Fibroblast of skin of abdomen (primary cell): ENCODE measurements at places on chromosomes 4 and X.

DNA sequence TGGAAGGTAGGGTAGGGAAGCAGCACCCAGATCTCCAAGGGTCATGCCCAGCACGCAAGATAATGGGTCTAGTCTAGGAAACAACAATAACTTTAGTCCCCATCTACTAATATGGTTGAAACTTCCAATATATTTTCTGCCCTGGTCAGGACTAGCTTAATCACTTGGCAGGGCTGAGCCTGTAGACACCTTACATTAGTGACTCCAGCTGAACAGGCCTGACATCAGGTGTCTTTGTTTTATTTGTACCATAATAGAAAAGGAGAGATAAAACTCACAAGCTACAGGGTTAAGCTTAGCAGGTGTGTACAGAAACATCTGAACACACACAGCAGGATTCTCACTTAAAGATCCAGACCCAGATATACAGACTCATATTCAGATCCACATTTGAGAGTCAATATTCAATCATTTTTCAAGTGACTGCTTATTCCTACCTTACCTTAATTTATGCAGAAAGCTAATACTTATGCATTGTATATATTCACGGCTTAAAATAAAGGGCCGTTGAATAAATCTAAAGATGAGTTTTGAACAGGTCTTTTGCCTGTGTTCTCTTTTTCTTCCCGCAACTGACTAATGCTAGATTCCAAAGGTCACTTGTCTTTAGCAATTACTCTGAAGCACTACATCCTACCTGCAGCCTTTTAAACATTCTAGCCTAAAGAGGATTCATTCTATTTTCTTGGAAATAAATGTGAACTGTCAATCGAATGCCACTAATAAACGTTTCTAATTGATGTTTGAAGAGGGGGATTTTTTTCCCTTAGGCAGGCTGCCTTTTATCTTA lies 745.3 kb downstream of the RPA4 start:
- no peak for DNase-seq

DNA sequence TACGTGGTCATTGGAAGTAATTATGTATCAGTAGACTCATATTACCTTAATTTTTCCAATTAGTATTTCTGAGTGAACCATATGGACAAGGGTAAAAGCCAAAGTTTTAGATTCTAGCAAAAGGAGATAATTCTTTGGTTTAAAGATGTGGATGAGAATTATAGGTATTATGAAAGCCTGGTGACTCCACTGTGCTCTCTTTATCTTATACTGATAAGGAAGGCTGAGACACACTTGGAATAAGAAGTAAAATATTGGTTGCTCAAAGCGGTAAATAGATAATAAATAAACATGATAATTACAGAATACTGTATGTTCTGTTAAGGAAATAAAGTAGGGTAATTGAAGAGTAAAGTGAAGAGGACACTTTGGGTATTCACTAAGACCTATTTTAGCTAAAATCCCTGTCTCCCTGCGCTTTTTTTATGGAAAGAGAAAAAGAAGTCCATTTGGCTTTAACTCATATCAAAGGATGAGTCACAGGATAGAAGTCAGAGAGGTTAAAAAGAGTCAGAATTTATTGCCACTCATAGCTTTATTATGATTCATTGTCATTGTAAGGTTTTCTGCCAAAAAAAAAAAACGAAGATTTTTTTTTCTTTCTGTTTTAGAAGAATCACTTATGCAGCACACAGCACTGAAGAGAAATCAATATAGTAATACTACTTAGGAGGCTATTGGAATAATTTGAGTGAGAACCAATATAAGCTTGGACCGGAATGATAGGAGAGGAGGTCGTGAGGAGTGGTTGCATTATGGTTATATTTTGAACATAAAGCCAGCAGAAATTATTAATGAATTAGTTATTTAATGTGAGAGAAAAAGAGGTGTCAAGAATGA lies 2463.1 kb downstream of the ARAP2 start:
- peak; percentile 77 for DNase-seq

DNA sequence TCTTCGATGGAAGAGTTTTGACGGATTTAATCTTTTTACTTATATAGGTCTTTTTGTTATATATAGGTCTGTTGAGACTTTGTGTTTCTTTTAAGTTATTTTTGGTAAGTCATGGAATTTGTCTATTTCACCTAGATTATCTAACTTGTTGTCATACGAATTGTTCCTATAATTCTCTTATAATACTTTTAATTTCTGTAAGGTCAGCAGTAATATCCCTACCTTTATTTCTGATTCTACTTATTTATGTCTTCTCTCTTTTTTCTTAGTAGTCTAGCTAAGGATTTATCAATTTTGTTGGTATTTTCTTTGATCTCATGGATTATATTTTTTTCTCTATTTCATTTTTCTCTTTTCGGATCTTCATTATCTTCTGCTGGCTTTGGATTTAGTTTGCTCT lies 11.6 kb downstream of the SAP30 start:
- DNase-seq: no peak

- no peak for DNase-seq
Observed at GRCh38 chrX:70029863-70030262, 19.9 kb downstream of the AWAT2 start.

DNA sequence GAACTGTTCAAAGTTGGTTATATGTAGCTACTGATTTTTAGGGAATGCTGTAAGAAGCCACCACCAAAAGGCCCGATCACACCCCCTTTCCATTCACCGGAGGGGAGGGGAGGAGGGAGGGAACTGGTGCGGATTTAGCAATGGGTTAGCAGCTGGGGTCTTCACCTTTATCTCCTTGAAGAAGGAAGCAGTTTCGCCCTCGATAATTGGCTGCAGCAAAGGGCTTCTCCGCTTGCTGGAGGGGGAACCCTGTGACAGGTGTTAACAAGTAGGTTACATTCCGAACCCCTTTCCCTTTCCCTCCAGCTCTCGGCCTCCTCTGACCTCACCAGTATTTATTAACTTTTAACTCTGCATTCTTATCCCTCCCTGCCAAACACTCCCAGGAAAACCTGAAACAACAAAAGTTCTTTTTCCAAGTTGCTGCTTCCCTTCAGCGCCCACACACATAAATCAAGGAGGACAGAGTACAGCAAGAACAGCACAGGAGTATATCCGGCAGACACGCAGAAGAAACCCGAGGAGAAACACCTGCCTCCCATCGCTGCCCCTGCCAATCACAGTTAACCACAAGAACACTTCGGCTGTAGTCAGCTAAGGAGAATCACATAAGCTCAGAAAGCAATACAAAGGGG lies 39.8 kb upstream of the NAP1L5 start:
- no peak for DNase-seq

- no peak for DNase-seq
Observed at GRCh38 chr4:153469031-153469430, 2.9 kb downstream of the TMEM131L start.

- DNase-seq: no peak
Observed at GRCh38 chr4:185600801-185601434, 65.6 kb upstream of the PDLIM3 start.

GRCh38 chr4:94345969-94346368 lies 3.3 kb upstream of the HPGDS start:
- no peak for DNase-seq

GRCh38 chr4:15690020-15690809 lies 8.6 kb downstream of the FAM200B start:
- DNase-seq: peak; percentile 96

GRCh38 chr4:1236103-1236641 lies 12.8 kb downstream of the CTBP1 start:
- DNase-seq: no peak

- no peak for DNase-seq
Observed at GRCh38 chr4:10736266-10736665, 51.7 kb upstream of the CLNK start.

DNA sequence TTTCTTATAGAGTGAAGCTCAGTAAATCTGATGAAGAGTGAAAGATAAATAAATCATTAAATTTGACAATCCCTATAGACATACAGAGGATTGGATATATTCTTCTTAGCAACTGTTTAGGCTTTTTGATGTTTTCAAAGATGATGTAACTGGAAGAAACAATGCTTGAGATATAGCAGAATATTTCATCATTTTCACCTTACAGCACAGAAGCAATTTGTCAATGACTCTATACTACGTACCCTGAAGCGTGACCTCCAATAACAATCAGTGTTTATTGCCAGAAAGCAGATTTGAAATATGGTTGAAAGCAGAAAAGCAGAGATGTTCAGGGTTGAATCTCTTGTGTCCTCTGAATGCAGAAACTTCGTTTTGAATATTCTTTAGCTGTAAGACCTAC lies 228.4 kb downstream of the DTHD1 start:
- DNase-seq: no peak

GRCh38 chrX:7637066-7637465 lies 205.9 kb upstream of the VCX start:
- DNase-seq: no peak

DNA sequence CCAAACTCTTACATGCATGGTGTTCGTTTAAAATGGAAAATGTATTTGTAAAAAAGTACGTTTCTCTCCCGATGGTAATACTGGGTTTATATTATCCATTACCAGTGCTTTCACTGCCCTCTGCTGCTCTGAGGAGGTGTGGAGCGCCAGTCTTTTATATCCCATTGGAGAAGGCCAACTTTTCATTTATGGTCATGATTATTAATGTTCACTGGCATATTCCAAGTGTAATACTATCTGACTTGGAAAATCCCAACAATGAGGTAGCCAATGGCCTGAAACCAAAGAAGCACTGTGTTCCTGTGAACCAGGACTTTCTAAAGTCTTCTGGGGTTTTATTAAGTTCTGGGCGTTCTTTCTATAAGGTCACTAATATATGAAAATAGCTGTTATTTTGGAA lies 80.7 kb downstream of the SYNPO2 start:
- DNase-seq: peak; percentile 73

GRCh38 chrX:44913656-44914531 lies 40.9 kb downstream of the KDM6A start:
- no peak for DNase-seq

DNA sequence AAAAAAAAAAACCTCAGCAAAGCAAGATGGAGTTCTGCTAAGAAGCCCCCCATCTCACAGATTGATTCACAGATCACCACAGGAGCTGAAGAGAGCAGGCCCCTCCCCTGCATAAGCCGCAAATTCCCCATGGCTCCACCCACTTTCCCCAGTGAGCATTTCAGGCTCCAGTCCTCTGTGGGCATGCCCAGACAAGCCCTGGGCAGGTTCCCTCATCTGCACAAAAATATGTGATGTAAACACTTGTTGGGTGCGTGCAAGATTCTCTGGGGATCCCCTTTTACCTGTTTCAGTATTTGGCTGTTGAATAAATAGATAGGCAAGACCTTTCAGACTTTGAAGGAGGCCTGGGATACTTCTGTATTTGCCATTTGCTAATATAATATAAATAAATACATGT lies 514.3 kb downstream of the PCDH7 start:
- DNase-seq: no peak

- DNase-seq: peak; percentile 35
Observed at GRCh38 chr4:94870146-94870545, 112.4 kb downstream of the BMPR1B start.

DNA sequence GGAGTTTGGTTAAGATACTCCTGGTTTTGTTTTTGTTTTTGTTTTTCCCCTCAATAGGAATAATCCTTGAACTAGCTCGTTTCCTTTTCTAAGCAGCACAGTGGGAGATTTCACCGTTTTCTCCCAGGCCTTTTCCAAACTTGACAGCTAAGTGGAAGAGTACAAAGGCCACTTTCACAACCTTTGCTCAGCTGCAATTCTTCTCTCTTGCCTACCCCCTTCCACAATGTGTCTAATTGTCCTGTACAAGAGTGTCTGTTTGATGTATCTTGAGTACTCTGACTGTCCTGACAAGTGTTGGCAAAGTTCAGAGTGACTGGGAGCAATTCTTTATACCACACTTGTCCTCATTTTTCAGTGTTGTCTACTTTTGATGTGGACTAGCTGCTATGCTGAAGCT lies 674.3 kb upstream of the AMOT start:
- no peak for DNase-seq

- DNase-seq: no peak
Observed at GRCh38 chr4:165827018-165827417, 46.0 kb upstream of the TLL1 start.

DNA sequence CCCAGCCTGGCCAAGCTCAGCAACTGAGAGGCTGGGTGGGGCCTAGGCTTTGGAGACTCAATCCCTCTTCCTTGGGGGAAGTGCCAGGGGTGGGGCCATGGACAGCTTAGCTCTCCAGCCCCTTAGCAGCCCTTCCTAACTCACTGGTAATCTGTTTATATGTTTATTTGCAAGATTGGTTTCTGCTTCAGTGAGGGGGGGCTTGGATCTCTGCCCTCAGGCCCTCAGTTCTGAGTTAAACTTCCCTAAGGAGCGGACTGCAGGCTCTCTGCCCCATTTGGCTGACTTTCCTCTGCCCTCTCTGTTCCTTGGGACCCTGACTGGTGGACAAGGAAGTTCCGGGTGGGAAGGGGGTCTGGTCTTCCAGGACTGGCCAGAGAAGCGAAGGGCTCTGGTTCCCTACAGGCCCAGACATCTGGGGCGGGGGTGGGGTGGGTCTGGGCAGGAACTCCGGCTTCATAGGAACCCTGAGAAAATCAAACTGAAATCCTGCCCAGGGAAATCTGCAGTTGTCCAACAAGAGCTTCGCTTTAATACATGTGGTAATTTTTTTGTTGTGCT lies 51.4 kb downstream of the NALF2 start:
- no peak for DNase-seq

DNA sequence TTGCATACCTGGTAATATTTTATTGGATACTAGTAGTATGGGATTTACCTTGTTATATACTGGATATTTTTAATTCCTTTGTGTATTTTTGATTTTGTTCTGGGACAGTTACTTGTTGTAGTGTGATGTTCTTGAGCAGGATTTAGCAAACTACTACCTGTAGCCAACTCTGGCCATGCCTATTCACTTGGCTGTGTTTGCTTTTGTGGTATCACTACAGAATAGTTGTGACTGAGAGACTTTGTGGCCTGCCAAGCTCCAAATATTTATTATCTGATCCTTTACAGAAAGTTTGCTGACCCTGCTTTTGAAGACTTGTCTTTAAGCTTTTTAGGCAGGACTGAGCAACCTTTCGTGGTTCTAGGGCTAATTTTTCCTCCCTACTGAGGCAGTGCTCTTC lies 17.8 kb downstream of the ZCCHC4 start:
- no peak for DNase-seq

- no peak for DNase-seq
Observed at GRCh38 chrX:77528034-77528433, 80.8 kb downstream of the FGF16 start.

DNA sequence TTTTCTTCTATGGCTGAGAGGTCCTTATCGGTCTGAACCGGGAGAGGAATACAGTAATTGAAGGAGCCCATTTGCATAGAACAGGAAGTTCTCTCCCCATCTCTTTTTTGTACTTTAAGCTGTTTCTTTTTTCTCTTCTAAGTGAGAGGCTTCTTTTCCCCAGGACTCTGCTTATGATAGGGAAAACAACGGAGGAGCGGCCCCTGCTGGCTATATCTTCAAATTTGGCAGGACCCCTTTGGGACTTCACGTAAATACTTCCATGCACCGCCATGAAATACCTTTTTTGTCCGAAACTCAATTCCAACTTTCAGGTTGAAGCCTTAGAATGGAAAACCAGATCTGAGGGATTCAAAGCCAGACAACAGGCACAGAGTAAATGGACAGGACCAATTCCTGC lies 1153.0 kb upstream of the INTU start:
- no peak for DNase-seq

DNA sequence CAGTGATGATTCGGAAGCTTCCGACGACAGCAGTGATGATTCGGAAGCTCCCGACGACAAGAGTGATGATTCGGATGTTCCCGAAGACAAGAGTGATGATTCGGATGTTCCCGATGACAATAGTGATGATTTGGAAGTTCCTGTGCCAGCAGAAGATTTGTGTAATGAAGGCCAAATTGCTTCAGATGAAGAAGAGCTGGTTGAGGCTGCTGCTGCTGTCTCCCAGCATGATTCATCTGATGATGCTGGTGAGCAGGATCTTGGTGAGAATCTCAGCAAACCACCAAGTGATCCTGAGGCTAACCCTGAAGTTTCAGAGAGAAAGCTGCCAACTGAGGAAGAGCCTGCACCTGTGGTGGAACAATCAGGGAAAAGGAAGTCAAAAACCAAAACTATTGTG lies 14.2 kb downstream of the CXCR3 start:
- DNase-seq: no peak
